ENCODE measurements at places on chromosomes 1 and 21. TPM values are rescaled to one million over a fixed set of nuclear protein-coding genes. Genes with fewer than 3 reads are reported as not detected.

Gene GPR25
- total RNA-seq, result 0.84 TPM

Gene TMEM52
- 0.31 TPM for total RNA-seq

Gene SPRR4
- not detected for total RNA-seq

Gene B3GALT5
- not detected for total RNA-seq

Gene MEX3A
- not detected for total RNA-seq

Gene LIN28A
- not detected for total RNA-seq

Gene CELA3A
- not detected for total RNA-seq

Gene RHOU
- 15.3 TPM for total RNA-seq

Gene GSTM5
- total RNA-seq, result not detected

Gene DNAI4
- total RNA-seq, result 8.2 TPM

Gene PTGER3
- 0.52 TPM for total RNA-seq

Gene ARHGAP29
- 0.10 TPM for total RNA-seq

Gene SPATA45
- not detected for total RNA-seq

Gene SFN
- total RNA-seq, result 0.52 TPM

Gene SH2D2A
- 19.1 TPM for total RNA-seq

Gene FCER1G
- 190 TPM for total RNA-seq

Gene MROH9
- total RNA-seq, result under 0.01 TPM

Gene DNAJC28
- not detected for total RNA-seq

Gene C8A
- not detected for total RNA-seq

Gene MFAP2
- not detected for total RNA-seq

Gene NPPB
- total RNA-seq, result not detected

Gene MYOG
- not detected for total RNA-seq

Gene IGSF21
- total RNA-seq, result not detected

Gene LBR
- total RNA-seq, result 61.4 TPM

Gene ARID1A
- 55.4 TPM for total RNA-seq

Gene AMY1B
- not detected for total RNA-seq

Gene RGS8
- not detected for total RNA-seq

Gene C4BPB
- total RNA-seq, result 0.84 TPM

Gene CRTC2
- total RNA-seq, result 31.2 TPM

Gene TTLL10
- 0.42 TPM for total RNA-seq

Data from mononuclear cell (primary cell).